ENCODE measurements at places on chromosomes 16 and 17.

GRCh38 chr17:81160306-81160705 is 5.0 kb upstream of the PVALEF start:
- no peak for DNase-seq

- DNase-seq, result no peak
These were observed 58.5 kb upstream of the CREBBP start for GRCh38 chr16:3938843-3939624.

- DNase-seq, result no peak
These were observed 40.9 kb downstream of the RAP1GAP2 start for GRCh38 chr17:2837147-2837561.

DNA sequence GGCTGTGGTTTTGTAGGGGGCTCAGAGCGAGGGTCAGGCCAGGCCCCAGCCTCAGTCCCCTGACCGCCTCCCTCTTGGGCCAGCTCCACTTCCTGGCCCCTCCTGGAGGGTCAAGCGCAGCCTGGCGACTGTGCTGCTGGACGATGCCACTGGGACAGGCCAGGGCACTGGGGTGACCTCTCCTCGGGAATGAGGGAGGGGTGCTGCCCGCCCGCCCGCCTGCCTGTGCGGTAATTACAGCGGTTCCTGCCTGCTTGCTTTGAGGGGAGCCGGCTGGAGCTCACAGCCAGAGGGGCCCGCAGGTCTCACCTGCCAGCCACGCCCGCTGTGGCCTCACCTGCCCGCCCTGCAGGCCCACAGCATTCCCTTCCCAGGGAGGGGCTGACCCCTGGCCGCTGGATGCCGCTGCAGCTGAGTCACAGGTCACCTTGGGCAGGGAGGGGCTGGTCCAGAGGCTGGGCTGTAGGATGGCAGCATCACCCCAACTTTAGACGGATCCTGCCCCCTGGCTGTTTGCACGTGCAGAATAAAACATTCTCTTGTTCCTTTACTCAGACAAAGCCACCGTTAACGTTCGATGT is 76.7 kb upstream of the CBX4 start:
- no peak for DNase-seq

DNA sequence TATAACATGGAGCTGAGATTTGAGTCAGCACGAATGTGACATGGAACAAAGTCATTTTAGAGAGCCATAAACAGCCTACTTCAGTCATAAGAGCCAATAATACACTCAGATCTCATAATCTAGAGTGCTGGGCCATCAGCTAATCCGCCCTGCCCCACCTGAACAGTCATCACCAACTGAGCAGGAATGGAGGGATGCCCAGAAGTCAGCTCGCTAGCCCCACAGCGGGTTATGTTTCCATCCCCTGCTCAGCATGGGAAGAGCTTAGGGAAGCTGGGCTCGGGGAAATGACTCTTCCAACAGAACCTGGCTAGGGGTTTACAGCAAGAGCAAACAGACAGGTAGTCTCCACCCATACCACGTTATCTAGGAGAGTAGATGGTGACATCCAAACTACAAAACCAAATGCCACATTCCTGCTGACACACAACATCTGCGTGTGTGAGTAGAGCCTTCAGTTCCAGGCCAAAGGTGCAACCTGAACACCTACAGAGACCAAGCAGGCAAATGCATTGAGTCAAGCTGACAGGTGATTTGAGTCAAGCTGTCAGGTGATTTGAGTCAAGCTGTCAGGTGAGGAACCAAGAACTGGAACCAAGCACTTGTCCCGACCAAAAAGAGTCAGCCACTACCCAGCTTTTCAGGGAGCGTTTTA is 2.0 kb downstream of the TMEM11 start:
- DNase-seq, result no peak

DNA sequence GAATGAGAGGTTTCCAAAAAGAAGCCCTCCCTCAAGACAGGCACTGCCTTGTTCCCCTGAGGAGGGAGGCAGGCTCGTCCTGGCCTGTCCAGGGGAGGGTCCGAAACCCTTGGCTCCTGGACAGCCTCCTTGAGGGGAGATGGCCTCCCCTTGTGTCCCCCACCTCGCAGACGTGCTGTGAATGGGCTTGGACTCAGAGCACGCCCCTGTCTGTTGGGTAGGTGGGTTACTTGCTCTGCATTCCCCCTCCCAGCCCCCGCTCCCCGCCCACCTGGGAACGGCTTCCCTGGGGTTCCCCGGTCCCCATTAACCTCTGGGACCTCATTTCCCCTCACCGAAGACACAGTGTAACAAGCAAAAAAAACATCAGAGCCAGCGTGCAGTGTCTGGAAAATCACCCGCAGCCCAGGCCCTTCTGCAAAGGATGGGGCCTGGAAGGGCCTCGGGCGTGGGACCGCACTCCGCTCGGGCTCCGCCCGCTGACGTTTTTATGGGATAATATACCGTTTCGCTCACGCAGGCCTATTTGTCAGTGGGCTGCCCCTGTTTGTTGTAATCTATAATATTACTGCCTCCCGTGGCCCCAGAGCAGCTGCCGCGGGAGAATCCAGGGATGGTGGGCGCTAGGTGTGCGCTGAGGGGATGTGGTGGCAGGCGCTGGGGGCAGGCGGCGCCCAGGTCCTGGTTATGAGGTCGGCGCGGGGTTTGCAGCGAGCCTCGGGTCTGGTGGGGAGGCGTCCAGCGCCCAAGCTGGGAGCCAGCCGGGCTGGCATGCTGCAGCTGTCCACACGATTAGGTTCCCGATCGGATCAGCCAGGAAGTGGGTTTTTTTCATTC is 11.1 kb downstream of the BAHCC1 start:
- DNase-seq, result no peak

- DNase-seq, result no peak
These were observed 709 bp upstream of the ENO3 start for GRCh38 chr17:4950075-4950745.

DNA sequence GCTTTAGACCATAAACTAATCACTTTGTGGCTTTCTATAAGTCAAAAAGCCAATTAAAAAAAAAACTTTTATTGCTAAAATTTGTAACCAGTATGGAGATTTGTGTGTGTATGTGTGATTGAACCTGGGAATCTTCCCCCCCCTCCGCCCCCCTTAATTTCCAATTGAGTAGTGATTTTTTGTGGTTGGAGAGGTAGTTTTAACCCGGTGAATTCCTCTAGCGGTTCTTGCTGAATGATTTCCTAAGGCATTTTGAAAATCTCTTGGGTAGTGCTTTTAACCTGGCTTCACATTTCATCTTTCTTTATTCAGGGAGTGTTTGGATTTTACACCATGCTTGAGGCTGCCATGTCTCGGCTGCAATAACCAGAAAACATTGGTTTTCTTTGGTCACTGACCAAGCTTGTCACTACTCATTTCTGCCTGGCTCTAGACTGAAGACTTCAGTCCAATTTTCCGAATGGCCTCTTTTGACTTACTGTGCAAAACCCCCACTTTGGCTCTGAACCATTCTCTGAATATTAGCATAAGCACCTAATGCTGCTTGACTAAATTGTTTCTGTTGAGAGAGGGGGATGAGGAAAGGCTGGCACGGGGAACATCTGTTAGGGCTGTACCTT is 35.6 kb downstream of the PRKCA start:
- no peak for DNase-seq

GRCh38 chr17:1473170-1473569 is 17.1 kb upstream of the CRK start:
- no peak for DNase-seq

GRCh38 chr17:79219208-79219935 is 144.7 kb downstream of the ENGASE start:
- no peak for DNase-seq

DNA sequence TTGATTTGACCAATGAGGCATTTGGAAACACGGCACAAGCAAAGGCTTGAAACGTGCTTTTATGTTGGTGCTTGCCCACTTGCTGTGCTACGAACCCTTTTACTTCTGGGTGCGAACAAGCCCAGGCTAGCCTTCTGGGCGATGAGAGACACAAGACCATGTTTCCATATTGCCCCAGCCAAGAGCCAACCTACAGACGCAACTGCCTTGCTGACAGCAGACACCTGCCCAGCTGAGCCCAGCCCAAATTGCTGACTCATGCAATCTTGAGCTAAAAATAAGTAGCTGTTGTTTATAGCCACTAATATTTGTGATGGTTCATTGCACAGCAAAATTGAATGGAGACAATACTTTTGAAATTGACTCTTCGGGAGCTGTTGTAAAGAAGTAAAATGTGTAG is 464.5 kb downstream of the WWOX start:
- DNase-seq, result no peak

- peak; percentile 40 for DNase-seq
These were observed 11.4 kb downstream of the ZNF629 start for GRCh38 chr16:30775392-30776188.

GRCh38 chr16:2497695-2498484 is 15.9 kb upstream of the ATP6V0C start:
- DNase-seq, result no peak

GRCh38 chr16:56983211-56983751 is 6.1 kb upstream of the NLRC5 start:
- no peak for DNase-seq

- DNase-seq, result peak; percentile 65
These were observed 26.4 kb upstream of the CLEC18A start for GRCh38 chr16:69924777-69925191.

GRCh38 chr16:67562918-67563707 is 787 bp downstream of the CTCF start:
- no peak for DNase-seq

GRCh38 chr16:27322858-27323780 is 9.3 kb downstream of the IL4R start:
- DNase-seq, result no peak

DNA sequence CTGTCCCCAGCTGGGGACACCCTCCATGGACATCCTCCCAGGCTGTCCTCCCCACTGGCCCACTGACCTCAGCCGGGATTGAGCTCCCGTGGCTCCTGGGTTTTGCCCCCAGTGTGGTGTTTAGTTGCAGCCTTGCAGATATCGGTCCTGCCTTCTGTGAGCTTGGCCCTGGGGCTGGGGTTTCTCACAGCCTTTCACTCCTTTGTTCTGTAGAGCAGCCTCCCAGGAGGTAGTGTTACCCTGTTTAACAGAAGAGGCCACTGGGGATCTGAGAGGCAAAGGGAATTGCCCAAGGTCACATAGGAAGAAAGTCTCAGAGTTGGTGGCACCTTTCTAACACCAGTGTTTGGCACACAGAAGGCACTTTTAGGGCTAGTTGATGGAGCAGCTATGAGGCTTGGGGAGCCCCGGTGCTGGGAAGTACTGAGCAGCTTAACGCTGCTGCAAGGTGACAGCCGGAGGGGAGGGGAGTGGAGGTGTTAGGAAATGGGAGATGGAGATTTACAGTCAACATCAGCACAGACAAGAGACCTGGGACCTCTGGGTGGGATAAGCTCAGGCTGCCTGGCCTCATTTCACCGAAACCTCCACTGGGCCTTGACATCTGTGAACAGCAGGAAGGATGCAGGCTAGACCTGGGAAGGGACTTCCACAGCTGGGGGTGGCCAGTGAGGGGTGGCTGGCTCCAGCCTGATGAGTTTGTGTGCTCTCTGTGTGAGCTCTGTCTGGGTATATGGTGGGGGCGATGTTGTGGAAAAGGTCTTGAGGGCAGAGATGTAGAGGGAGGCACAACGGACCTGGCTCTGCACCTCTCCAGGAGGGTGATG is 26.1 kb downstream of the CACNA1G start:
- DNase-seq, result no peak

Data from non-pigmented ciliary epithelial cell (primary cell).